ENCODE measurements at places on chromosomes 3 and 15.

DNA sequence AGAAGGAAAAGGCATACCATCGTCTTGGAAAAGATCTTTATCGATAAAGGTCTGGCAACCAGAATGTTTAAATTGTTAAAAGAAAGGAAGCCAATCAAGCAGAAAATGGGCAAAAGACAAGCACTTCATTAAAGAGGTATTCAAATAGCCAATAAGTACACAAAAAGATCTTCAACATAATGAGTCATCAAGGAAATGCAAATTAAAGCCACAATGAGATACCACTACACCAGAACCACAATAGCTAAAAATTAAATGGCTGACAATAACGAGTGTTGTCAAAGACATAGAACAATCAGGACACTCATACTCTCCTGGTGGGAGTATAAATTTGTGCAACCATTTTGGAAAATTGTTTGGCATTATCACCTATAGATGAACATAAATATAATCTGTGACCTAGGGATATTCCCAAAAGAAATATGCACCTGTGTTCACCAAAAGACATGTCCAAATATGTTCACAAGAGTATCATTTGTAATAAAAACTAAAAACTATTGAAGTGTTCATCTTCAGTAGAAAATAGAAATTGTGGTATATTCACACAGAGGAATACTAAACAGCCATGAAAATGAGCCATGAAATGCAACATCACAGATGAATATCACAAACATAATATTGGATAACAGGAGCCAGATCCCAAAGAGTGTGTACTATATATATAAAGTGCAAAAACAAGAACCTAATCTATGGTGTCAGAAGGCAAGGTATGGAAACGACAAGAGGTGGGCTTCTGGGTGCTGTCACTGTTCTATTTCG is 14.4 kb upstream of the BTBD1 start:
- no peak for ATAC-seq

DNA sequence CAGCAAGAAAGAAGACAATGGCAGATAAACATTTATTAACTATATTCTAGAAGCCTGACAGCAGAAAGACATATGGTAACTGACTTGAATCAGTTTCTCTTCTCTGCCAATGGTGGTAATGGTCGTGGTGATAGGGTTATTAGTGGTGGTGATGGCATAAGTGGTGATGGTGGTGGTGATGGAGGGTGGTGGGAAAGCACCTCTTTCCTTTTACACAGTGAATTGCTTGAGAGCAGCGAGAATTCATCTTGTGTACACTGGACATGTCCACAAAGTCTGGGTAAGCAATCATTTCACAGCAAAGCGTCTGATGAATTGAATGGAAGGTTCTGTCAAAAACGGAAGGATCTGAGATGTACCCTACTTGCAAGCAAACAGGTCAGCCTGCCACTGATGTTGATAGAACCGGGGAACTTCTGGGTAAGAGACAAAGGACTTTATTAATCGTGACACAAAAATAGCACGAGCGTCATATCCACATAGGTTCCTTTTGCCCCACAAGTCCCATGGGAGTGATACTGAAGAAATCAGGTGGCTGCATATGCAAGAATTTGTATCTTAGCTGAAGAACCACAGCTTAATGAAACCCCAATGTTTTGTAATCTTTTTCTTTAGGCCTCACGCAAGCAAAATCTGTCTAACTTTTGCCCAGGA is 23.5 kb upstream of the TBC1D5 start:
- ATAC-seq, result peak; percentile 96

GRCh38 chr3:7913283-7913682 is 588.3 kb upstream of the LMCD1 start:
- no peak for ATAC-seq

GRCh38 chr3:108472001-108472591 is 38.3 kb downstream of the MYH15 start:
- ATAC-seq, result no peak

DNA sequence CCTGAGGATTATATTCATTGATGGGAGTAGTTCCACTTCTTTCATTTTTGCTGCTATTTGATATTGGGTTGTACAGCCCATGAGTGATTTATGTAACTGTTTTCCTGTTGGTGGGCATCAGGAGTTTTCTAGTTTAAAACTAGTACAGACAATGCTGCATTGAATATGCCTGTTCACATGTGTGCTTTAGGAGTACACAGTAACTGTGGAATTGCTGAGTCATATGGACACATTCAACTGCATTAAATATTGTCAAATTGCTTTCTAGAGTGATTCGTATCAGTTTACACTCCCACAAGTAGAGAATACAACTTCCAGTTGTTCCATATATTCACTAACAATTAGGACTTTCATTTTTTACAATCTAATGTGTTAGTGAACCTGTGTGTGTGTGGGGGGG is 59.8 kb upstream of the THSD4 start:
- ATAC-seq, result no peak

DNA sequence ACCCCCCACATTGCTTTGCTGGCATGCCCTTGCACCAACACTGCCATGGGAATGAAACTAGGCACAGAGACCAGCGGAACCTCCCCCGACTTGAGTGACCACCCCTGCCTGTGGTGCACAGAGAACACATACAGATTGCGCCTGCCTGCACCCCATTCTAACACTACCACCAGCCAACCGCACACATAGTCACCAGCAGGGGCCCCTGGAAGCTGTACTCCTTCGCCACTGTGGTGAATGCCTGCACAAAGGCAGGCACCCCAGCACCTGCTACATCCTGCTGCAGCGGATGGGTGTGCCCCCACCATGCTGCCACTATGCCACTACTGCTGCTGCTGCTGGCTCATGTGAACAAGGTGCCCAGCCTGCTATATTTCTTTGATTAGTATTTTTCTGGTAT is 27.4 kb upstream of the DNAAF4 start:
- ATAC-seq, result no peak

GRCh38 chr3:112781599-112781998 is 65.1 kb downstream of the CD200R1L start:
- ATAC-seq, result no peak

DNA sequence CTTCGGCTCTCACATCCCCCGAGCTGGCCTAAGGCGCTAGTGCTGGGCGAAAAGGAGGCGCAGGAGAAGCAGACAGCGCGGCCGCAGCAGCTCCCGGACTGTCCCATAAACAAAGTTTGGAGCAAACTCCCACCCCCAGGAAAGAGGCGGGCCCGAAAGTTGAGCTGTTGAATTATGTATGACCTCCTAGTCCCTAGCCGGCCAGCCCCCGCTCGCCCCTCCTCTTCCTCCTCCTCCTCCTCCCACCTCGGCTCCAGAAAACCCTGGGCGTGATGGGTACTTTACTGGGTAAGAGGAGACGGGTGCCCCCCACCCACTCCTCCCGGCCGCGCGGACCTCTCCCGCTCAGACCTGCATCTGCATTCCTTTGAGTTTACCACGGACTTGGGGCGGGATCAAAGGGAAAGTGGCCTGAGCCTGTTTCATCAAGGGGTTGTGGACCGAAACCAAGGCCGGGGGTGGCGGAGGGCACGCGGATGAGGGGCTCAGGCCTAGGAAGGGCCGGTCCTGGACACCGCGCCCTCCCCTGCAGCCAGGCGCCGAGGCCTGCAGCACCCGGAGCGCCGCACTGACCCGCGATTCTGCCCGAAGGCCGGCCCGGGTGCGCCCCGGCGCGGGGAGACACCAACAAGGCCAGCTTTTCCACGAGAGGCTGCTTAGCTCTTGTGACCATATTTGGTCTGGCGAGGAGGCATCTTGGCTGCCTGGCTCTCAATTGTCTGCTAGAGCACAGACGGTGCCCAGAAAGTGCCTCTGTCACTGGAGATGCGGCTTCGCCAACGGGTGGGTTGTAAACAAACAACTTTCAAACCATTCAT is at the start of gene WWTR1:
WWTR1 (minus strand) TSS at position 100 of the 818 bp plus-strand sequence. CDS start 719 bp downstream, outside the sequence.
- peak; percentile 83 for ATAC-seq

GRCh38 chr3:179881791-179882190 is 154.9 kb downstream of the PEX5L start:
- no peak for ATAC-seq

DNA sequence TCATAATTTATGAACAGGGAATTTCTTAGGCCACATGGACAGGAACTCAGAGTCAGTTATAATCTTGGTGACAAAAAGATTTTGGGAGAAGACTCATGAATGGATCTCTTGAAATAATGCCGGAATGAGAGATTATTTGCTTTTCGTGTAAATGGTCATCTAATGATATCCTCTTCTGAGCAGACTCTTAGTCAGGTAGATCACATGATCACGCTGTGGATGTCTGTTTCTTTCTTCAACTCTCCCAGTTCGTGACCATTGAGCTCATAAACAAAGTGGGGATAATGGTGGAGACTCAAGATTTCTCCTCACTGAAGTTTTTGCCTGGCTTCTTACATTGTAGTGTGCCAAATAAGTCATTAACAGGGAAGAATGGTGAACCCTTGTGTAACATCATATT is 133.1 kb upstream of the CBLB start:
- ATAC-seq, result no peak

GRCh38 chr15:36571301-36571700 is 8.1 kb upstream of the CDIN1 start:
- ATAC-seq, result no peak

DNA sequence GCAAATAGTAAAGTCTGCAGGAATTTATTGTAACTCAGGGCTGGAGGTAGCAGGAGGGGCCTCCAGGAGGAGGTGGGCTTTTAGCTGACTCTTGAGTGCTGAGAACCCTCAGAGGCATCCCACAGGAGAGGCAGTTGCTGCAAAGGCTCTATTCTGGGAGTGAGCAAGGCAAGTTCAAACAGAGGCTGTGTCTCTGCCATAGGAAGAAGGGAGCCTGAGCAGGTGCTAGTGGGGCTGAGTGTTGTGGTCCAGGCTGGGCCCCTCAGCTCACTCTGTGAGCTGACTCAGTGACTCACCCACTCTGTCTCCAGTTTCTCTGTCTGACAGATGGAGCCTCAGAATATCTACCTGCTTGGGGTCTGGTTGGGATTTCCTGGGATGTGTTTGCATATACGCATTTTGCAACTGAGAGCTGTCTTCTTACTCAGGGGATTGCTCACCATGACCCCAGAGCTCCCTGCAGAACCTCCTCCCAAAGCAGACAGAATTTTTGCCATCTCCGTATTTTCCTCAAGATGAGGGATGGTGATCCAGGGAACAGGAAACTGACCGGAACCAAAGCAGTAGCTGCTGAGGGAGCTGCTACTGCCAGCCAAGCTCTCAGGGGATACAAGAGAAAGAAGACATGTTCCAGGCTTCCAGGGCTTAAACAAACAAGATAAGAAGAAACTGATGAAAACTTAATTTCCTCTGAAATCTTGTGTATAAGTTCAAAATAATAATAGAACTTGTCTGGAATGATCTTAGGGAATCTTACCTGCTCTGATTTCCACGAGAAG is 13.6 kb upstream of the NOX5 start:
- no peak for ATAC-seq

Measured in stimulated activated memory B cell treated with anti-CD40 and anti-IgM and Interleukin-4, amounts not matched to agents 10 μg/mL and 1 μg/mL and 100 μg/mL, for 72 hours (primary cell).